ENCODE measurements at places on chromosomes 7 and 10.
A peak's percentile ranks its signal among the peaks of the same experiment; 100 is the strongest.

DNA sequence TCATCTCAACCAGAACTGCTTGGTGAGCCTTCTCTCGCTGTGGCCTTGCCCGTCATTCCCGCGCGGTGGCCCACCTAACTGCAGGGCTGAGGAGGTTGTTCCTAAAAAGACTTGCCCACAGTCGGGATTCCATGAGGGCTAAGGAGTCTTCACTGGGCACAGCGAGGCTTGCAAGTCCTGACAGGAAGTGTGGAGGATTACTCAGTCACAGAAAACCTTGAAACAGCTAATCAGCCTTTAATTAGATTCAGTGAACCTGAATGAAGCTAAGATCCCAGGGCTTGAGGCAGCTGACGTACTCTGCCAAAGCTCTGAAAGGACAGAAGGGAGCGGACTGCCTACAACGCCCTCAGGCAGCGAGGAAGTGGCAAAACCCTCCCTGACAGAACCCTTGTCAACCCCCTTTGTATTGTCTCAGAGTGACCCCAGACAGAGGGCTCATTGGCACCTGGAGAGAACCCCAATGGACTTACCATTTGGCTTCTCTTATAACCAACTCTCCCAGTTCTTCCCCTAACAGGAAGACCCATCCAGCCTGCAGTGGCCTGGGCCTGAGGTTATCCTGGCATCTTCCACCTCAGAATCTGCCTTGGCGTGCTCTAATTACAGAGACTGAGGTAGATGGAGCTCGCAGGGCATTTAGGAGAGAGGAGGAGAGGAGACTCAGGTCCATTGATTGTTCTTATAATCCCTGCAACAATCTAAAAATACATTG, 2.5 kb upstream of the LAMB4 start:
- no peak for DNase-seq

GRCh38 chr10:21885940-21886339, 117.6 kb downstream of the DNAJC1 start:
- no peak for DNase-seq

- DNase-seq: no peak
These were observed 77.3 kb downstream of the FAM13C start for GRCh38 chr10:59285073-59285472.

- DNase-seq: peak; percentile 87
These were observed 864 bp downstream of the CDCA7L start for GRCh38 chr7:21944616-21945453.

GRCh38 chr10:47026301-47027107, 115.3 kb downstream of the PTPN20 start:
- DNase-seq: no peak

DNA sequence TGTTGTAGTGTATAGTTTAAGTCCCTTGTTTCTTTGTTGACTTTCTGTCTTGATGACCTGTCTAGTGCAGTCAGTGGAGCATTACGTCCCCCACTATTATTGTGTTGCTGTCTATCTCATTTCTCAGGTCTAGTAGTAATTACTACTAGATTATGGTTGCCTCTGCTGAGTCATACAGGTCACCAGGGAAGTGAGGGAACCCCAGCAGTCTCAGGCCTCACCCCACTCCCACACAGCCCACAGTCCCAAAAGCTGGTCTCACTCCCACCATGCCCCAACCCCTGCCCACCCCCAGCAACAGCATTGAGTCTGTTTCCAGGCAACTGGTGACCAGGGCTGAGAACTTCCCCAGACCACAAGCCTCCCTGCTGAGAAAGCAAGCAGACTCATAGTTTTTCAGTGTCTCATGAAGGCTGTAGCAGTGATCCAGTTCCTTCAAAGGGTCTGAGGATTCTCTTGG, 88.0 kb downstream of the PLXDC2 start:
- DNase-seq: no peak

DNA sequence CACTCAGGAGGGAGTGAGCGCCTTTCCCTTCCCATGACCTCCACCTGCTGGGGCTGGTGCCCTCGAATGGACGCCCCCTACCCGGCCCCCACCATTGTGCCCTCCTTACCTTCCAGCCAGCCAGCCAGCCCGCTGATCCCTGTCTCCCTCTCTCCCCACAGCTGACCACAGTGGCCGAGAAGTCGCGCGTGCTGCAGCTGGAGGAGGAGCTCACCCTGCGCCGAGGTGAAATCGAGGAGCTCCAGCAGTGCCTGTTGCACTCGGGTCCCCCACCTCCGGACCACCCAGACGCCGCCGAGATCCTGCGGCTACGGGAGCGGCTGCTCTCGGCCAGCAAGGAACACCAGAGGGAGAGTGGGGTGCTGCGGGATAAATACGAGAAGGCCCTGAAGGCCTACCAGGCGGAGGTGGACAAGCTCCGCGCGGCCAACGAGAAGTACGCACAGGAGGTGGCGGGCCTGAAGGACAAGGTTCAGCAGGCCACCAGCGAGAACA, 77.9 kb upstream of the GTF2IRD1 start:
- DNase-seq: no peak

DNA sequence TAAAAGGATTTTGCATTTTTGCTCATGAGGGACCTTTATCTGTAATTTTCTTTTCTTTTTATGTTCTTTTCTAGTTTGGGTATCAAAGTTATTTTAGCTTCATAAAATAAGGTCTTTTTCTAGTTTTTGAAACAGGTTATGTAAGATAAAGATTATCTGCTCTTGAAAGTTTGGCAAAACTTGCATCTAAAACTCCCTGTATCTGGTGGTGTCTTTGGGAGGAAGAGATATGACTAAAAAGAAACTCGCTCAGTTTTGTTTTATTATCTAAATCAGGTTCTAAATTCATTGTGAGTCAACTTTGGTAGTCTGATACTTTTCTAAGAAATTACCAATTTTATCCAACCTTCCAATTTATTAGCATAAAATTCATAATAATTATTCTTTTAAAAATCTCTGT, 55.1 kb downstream of the VCL start:
- no peak for DNase-seq

- DNase-seq: no peak
These were observed 216.3 kb downstream of the CHCHD3 start for GRCh38 chr7:132865366-132866143.
